ENCODE measurements at places on chromosomes 1 and 21.

GRCh38 chr1:180269645-180270529 lies 39.8 kb downstream of the LHX4 start:
- no peak for DNase-seq

GRCh38 chr21:25929856-25930520 lies 195.2 kb downstream of the GABPA start:
- no peak for DNase-seq

- no peak for DNase-seq
Observed at GRCh38 chr1:35426097-35426586, 131.1 kb downstream of the KIAA0319L start.

- DNase-seq = peak; percentile 61
Observed at GRCh38 chr21:42227909-42228708, 9.2 kb downstream of the ABCG1 start.

DNA sequence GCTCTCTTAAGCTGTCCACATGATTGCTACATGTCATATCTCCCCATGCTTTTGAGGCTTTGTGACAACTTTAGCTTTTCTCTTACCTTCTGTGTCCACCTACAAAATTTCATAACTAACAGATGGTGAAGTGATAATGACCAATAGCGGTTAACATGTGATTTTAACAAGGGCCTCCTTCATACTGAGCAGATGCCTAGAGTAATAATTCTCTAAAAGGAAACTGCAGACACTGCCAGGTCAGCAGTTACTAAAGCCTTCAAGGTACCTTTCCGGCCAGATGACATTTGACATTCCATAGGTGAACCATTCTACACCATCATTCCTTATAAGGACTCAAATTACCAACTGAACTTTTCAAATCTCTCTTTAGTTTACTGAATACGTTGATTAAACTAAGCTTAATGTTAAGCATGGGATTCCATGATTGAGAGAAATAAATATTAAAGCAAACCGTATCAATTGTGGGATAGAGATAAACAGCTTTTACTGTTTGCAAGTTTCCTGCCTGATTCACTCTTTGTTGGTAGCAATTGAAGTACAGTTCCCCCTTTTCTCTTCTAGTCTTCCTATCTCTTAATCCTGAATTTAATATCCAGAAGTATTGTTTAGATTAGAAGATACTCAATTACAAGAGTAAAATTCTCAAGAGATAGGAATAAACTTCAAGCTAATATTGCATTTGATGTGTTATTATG lies 205.1 kb downstream of the PLA2G4A start:
- DNase-seq = no peak

GRCh38 chr1:200556002-200556401 lies 64.5 kb downstream of the KIF14 start:
- peak; percentile 13 for DNase-seq

- no peak for DNase-seq
Observed at GRCh38 chr1:85394130-85394529, 70.8 kb downstream of the DDAH1 start.
